ENCODE measurements at places on chromosomes 12 and 14.
A peak's percentile ranks its signal among the peaks of the same experiment; 100 is the strongest.

DNA sequence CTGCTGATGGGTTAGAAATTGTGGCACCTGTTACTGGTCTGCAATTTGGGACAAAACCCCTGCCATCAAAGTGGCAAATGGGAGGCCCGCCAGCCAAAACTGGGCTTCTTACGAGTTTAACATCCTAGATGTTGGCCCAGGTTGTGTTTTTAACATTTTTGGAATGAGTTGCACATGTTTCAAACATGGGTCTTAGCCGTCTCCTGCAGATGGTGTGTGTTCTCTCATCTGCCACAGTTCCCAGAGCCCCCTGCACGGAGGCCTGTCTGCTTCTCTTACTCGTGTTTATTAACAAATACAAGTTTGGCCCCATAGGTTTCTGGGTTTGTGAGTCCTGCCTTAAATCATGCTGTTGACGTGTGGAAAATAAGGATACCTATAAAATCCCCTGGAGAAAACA lies 46.5 kb downstream of the CACNA2D4 start:
- DNase-seq: no peak

- no peak for DNase-seq
These were observed 42.2 kb downstream of the PITPNM2 start for GRCh38 chr12:123108682-123109066.

- DNase-seq: no peak
These were observed 56.2 kb upstream of the NID2 start for GRCh38 chr14:52124791-52125684.

DNA sequence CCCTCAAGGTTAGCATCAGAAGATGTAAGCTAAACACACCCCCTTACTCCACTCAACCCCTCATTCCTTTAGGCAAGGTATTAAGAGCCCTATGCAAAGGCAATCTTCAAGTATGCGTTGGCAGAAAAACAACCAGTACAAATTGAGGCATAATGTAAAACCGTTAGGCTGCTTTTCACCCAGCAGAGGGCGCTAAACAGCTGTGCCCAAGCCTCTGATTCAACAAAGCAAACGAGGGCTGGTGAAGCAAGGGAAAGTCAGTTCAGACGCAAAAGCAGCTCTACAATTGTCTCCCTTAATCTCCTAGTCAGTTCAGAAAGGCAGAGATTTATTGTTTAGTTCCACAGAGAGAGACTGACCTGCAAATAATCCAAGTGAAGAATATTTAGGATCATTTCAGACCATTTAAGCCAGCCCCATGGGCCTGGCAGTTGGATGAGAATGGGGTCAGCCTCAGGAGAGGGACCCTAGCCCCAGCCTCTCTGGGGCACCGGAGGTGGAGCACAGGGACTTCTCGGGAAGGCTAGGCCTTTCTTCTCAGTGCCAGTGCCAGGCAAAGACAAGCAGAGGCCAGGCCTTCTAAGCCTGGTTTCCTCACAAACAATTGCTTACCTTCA lies 23.5 kb downstream of the DCAF5 start:
- no peak for DNase-seq

DNA sequence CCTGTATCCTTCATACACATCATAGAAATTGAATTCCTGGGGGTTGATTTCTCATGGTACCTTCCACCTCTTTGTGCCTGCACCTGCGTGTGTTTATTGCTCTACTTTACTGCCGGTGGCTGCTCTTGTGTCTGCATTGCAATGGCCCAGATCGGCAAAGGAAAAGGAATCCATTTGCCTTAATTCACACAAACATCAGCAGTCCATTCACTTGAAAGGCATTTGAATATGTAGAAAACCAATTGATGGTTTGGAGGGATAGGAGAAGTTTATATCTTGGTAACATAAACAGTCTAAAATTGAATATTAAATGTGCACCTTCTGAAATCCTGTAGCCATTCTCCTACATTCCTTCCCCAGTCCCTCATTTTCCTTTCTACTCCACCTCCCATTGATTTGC lies 74.0 kb downstream of the SNAPC1 start:
- DNase-seq: no peak

- DNase-seq: no peak
These were observed 259.6 kb downstream of the ITPR2 start for GRCh38 chr12:26573225-26573909.

- peak; percentile 65 for DNase-seq
These were observed 217.4 kb upstream of the RTL1 start for GRCh38 chr14:101120641-101121507.

DNA sequence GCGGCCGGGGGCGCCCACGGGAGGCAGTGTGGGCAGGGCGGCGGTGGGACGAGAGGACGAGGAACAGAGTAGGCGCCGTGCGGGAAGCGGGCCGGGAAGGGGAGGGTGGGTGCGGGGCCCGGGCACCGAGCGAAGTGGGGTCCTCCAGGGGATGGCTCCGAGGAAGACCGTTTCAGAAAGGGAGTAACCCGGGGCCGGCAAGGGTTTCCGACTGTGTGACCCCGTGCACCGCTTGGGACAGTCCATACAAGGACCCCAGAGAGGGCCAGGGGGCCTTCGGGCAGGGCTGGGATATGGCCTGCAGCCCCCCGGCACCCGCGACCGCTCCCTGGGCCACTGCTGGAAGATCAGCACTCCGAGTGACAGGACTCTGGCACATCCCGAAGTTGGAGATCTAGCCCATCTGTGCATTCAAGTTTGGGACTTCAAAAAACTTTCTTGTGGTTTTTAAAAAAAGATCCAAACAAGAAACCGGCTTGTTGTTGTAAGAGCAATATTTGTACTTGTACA lies 448 bp downstream of the TSPAN9 start:
- DNase-seq: no peak

- DNase-seq: no peak
These were observed 69.3 kb upstream of the FSCB start for GRCh38 chr14:44576356-44576755.

GRCh38 chr12:19404242-19404880 lies 34.9 kb upstream of the AEBP2 start:
- DNase-seq: no peak

- DNase-seq: no peak
These were observed 518.0 kb upstream of the TBX3 start for GRCh38 chr12:115201966-115202365.

DNA sequence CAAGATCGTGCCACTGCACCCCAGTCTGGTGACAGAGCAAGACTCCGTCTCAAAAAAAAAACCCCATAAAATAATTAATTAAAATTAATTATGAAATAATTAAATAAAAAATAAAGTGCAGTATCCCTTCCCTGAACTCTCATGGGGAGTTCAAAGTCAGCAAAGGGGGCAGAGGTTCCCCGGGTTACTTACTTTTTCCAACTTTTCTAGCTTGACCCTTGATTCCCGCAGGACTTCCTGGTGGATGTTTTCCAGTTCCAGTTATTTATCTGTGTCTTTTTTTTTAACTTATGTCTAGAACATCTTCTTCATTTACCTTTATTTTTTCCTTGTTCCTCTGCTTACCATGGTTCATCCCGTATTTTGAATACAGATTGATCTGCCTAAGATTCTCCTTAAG lies 197.4 kb downstream of the EPS8 start:
- no peak for DNase-seq

DNA sequence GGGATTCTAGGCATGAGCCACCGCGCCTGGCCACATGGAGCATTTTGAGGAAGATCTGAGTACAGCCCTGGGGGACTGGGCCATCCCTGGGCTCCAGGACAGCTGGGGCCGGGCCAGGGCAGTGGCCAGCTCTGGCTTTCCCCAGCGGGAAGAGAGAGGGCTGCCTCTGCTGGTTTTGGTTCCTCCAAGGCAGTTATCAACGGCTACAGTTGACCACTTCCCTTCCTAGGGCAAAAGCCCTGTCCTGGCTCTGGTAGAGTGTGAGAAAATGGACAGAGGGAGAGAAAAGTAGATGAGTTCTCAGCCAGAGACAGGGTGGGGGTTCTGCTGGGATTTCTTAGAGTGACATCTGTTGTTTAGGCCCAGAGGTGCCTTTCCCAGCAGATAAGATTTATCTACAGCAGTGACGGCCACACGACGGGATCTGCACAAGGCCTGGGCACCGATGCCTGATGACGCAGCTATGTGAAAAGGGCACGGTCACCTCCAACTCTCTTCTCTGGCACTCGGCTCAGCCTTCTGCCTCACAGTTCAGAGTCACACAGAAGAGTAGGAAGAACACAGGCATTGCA lies 5.5 kb upstream of the HVCN1 start:
- no peak for DNase-seq

GRCh38 chr14:72535485-72535884 lies 358.4 kb downstream of the DPF3 start:
- peak; percentile 65 for DNase-seq

GRCh38 chr12:42475106-42475505 lies 114.4 kb downstream of the PRICKLE1 start:
- DNase-seq: no peak

DNA sequence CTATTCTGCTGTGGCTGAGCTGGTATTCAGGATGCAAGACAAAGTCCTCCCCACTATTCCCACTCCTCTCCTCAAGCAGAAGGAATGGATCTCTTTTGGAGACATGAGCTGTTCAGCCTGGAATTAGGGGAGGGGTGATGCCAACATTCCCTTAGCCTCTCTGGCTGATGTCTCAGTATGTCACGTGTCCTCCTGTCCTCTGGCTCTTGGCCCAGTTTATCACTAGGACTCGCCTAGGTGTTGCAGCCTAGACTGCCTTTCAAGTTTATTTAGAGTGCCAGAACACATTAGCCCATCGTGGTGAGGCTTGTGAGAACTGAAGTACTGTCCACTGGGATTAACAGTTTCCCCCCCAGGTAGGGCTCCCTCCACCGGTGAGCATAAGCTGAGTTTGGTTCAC lies 239.9 kb upstream of the MIS18BP1 start:
- no peak for DNase-seq

- DNase-seq: no peak
These were observed 28.2 kb downstream of the PPFIBP1 start for GRCh38 chr12:27552235-27552634.

GRCh38 chr12:116556964-116557698 lies 2.0 kb upstream of the MAP1LC3B2 start:
- no peak for DNase-seq

- no peak for DNase-seq
These were observed 282.5 kb downstream of the PRKD1 start for GRCh38 chr14:29645117-29645516.

GRCh38 chr12:563250-563781 lies 99.9 kb downstream of the NINJ2 start:
- no peak for DNase-seq

- no peak for DNase-seq
These were observed 142.3 kb downstream of the FUT8 start for GRCh38 chr14:65554837-65555236.

DNA sequence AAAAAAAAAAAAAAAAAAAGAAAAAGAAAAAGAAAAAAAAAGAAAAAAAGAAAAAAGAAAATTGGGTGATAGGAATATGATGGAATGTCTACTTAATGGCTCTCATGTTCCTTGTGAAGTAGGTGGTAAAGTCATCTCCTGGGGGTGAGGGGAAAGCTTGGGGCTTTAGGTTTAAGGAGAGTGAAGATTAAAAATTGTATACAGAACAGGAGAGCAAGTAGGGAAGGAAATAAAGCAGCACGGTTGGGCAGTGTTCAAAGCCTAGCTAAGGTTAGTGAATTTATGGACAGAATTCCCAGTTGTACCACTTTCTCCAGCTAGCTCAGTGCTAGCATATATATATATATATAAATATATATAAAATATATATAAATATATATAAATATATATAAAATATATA lies 40.0 kb upstream of the SLC2A13 start:
- DNase-seq: no peak

DNA sequence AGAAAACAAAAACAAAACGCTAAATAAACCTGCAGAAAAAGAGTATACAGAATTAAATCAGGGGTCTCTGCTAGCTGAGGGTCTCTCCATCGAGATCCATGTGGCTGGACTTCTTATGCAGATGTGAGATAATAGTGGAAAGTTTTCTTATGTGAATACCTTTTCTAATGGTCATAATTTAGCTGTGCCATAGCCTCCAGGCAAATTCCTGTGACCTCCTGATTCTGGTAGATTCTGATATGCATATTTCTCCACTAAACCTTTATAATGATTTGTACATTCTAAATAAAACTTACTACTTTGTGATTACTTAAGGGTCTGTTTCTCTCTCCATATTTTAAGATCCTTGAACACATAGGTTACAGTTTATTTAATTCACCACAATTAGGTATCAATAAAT lies 1002.6 kb downstream of the GALC start:
- no peak for DNase-seq

GRCh38 chr12:11651785-11652184 lies 2.3 kb downstream of the ETV6 start:
- no peak for DNase-seq

DNA sequence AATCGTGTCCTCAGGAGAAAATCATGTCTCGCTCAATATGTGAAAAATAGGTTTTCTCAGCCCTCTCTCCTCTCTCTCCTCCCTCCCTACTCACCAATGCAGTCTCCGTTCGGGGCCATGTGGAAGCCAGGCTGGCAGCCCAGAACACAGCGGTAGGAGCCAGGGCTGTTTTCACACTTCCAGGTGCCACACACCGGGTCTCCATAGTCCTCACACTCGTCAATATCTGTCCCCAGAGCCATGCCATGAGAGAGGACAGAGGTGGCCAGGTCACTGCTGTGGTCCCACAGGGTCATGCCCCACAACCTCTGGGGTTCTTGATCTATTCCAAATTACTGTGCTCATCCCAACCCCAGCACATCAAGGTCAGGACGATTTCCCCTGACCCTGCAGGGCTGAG lies 13.5 kb downstream of the ISCA2 start:
- no peak for DNase-seq

GRCh38 chr14:49975276-49975675 lies 82.4 kb downstream of the ARF6 start:
- no peak for DNase-seq

DNA sequence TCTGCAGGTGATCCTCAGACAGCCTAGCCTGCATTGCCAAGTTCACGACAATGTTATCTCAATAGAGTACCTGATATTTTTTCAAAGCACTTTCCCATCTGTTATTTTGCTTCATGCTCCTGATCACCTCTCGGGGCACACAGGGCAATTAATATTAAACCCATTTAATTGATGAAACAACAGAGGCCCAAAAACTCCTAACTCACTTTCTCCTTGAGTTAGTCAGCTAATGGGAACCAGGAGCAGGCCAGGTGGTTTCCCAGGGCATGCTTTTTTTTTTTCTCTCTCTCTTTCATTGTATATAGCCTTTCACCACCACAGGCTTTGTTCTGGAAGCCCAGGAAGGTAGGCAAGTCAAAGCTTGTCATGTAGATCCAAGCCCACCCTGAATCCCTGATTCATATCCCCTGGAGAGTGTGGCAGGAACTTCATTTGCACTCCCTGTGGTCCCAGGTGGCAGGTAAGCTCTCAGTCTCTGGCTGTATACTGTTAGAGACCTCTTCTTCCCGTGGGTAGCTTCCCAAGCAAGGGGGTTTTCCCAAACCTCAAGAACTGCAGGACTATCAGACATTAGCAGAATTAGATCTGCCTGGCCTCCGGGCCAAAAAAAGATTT lies 41.6 kb upstream of the MAP1LC3B2 start:
- DNase-seq: no peak

- DNase-seq: no peak
These were observed 286.6 kb upstream of the PWP1 start for GRCh38 chr12:107399046-107399445.

GRCh38 chr14:96737881-96738280 lies 59.3 kb upstream of the VRK1 start:
- DNase-seq: no peak

- DNase-seq: no peak
These were observed 446.7 kb upstream of the TMEM132C start for GRCh38 chr12:127820271-127820670.

- no peak for DNase-seq
These were observed 7.7 kb downstream of the WSB2 start for GRCh38 chr12:118053071-118053985.
